ENCODE measurements at places on chromosomes 6 and 20. TPM values are rescaled to one million over a fixed set of nuclear protein-coding genes. Genes with fewer than 3 reads are reported as not detected.

- DNase-seq, result no peak
These were observed 107.0 kb downstream of the ERMARD start for GRCh38 chr6:169858293-169858934.

GRCh38 chr20:41049451-41049850 is 20.8 kb downstream of the TOP1 start:
- no peak for DNase-seq

GRCh38 chr6:56891754-56892153 is 63.2 kb upstream of the BEND6 start:
- DNase-seq, result no peak

GRCh38 chr6:106693418-106693817 is 64.0 kb downstream of the QRSL1 start:
- DNase-seq, result no peak

DNA sequence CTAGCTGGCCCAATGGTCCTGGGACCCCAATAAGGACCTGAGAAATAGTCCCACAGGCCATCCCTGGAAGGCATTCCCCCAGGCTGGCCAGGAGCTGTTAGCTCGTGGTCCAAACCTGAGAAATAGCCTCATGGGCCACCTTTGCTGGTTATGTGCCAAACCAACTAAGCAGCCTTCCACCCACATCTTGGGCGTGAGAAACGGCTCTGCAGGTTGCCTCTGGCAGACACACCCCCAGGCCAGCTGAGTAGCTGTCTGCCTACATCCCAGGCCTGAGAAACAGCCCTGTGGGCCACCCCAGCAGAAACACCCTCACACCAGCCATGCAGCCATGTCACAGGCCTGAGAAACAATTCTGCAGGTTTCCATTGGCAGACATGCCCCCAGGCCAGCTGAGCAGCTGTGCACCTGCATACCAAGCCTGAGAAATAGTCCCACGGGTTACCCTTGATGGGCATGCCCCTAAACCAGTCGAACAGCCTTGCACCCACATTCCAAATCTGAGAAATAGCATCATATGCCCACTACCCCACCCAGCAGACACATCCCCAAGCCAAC is 567.8 kb upstream of the ID4 start:
- no peak for DNase-seq

- peak; percentile 27 for DNase-seq
These were observed 1.6 kb upstream of the DBNDD2 start for GRCh38 chr20:45406260-45407066.

GRCh38 chr20:25253606-25254275 is 5.9 kb downstream of the PYGB start:
- DNase-seq, result no peak

- DNase-seq, result no peak
These were observed 9.1 kb downstream of the TXLNB start for GRCh38 chr6:139282684-139283083.

GRCh38 chr6:11952316-11952715 is 59.8 kb upstream of the HIVEP1 start:
- peak; percentile 35 for DNase-seq

- DNase-seq, result no peak
These were observed 326.4 kb upstream of the MARCKS start for GRCh38 chr6:113530769-113531168.

GRCh38 chr6:164106345-164106769 is 691.8 kb downstream of the QKI start:
- DNase-seq, result no peak

DNA sequence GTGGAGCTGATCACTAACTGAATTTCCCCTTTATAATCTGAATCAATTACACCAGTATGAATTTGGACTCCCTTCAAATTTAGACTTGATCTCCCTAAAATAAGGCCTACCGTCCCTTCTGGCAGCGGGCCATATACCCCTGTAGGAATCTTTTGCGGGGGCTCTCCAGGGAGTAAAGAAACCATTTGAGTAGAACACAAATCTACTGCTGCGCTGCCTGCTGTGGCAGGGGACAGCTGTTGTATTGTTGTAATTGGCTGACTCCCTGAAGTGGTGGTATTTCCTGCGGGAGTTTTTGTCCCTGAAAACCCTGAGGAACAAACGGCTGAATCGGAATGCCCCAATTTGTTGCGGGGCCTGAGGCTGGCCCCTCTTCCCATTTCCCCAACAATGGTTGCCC is 16.0 kb upstream of the PTCRA start:
- DNase-seq, result no peak

DNA sequence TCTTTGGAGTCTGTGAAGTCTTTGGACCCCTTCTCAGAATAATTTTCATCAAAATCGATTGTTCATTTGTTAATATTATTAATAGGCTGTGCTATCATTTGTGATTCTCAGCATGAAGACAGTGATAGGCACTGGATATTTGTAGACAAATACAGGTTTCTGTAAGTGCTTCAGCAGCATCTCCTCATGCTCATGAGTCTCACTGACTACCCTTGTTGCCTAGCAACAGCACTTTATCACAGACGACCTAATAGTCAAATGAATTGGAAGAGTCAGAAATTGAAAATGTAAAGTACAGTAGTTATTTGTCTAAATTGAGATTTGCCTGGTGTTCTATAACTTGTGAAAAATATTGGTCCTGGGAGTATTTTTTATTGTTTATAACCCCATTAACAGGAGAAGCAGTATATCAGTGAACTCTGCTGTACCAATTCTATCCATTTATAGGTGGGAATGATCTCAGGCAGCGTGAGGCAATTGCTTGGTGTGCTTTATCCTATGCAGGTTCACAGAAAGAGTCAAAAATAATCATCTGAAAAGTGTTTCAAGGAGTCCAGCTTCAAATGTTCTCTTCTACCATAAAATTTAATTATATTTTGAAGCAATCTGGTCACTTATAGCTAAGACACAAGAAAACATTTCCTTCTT is 684.6 kb downstream of the RFPL4B start:
- no peak for DNase-seq

- DNase-seq, result no peak
These were observed 249.5 kb upstream of the SULF2 start for GRCh38 chr20:48034751-48035150.

DNA sequence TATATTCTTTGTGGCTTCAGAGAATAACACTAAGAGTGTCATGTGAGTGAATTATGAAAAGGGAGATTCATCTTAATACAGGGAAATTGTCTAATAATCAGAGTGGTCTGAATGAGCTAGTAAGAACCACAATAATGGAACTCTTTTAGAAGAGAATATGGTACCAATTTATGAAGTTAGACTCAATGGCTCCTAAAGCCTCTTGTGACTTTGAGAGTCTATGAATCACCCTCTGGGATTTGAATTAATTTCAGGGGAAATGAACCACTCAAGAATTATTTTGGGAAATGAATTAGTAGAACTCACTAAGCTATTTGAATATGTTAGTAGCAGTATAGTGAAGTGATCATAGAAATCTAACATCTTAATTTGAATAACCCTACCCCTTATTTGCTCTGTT is 14.3 kb downstream of the PCMT1 start:
- no peak for DNase-seq

DNA sequence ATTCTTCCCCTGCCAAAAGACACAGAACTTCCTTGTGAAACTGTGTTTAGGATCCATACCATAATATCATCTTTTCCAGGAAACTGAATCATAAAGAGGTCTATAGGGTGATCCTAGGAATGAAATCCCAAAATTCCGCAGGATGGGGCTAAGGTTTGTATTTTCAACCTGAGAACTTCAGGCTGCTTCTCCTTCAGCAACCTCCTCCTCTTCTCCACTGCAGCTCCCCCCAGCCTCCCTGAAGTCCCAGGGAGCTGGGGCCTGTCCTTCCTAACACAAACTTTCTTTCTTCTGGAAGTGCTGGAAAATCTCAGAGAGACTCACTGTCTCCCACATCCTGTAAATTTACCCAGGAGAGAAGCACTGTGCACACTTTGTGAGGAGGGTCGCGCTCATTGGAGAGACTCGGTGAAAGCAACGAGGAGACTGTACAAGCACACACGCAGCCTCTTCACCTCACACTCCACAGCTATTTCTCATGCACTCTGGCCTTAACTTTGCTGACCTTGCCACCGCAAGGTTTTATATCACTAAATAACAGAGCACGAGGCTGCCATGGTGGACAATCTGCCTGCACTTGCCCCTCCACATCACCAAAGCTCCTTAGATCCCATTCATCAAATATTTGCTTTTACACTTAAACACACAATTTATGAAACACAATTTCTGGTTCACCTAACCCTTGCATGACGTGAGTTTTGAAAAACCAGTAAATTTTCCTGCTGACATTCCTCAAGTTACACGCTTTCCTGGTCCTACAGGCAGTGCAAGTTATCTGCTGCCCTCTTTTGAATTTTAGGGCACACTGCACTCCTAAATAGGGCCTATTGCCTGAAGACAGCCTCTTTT is 14.3 kb downstream of the ID4 start:
- DNase-seq, result peak; percentile 85

GRCh38 chr6:157579467-157580031 is 198.6 kb downstream of the ZDHHC14 start:
- no peak for DNase-seq

- peak; percentile 49 for DNase-seq
These were observed 258.8 kb downstream of the GMPR start for GRCh38 chr6:16496991-16497801.

- DNase-seq, result no peak
These were observed 173.3 kb downstream of the CENPW start for GRCh38 chr6:126513198-126513597.

DNA sequence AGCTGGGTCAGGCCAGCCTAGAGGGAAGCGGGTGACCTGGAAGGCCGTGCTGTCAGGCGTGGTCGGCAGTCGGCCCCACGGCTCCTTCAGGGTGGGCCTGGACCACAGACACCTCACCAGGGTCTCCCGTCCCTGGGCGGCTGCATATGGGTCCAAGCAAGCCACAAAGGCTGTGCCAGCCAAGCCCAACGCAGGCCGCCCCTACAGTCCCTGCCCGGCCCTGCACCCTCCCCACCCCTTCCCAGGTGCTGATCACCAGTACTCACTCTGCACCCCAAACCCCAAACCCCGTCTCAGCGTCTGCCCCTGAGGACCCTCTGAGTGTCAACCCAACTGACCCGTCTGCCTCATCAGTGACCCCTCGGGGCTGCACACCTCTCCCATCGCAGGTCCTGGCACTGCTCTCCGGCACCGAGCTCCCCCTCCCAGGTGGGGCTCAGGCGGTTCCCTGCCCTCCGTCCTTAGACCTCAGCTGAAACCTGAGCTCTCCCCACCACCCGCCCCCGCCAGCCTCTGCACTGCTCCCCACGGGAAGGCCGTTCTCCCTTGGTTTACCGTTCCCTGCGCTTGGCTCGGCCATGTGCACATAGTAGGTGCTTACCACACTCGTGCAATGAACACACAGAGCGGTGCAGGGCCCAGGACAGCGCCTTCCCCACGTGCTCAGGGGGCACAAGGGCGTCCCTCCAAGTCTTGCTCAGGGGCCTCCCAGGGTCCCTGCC is 1.5 kb upstream of the PPDPF start:
- no peak for DNase-seq

DNA sequence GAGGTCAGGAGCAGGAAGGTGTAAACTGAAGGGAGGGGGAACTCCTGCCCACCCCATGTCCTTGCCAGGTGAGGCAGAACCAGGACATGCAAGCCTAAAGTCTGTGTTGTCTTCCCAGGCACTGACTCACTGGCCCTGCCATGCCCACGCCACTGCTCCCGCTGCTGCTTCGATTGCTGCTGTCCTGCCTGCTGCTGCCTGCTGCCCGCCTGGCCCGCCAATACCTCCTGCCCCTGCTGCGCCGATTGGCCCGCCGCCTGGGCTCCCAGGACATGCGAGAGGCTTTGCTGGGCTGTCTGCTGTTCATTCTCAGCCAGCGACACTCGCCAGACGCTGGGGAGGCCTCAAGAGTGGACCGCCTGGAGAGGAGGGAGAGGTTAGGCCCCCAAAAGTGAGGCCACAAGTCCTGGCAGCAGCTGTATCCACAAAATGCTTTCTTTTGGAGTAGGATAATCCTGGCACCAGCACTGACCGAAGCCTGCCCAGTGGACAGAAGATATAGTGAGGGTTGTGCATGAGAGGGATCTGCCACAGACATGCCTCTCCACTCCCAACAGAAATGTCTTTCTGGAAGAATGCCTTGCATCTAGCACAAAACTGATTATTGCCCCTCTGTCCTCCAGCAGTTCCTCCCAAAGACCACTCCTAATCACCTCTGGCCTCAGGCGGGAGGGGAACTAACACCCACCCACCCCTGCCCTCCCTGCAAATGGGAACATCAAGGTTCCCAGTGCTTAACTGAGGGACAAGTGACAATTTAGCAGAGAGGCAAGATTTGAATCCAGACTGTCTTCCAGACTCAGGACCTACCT is 812 bp downstream of the MYMX start:
- DNase-seq, result peak; percentile 64

DNA sequence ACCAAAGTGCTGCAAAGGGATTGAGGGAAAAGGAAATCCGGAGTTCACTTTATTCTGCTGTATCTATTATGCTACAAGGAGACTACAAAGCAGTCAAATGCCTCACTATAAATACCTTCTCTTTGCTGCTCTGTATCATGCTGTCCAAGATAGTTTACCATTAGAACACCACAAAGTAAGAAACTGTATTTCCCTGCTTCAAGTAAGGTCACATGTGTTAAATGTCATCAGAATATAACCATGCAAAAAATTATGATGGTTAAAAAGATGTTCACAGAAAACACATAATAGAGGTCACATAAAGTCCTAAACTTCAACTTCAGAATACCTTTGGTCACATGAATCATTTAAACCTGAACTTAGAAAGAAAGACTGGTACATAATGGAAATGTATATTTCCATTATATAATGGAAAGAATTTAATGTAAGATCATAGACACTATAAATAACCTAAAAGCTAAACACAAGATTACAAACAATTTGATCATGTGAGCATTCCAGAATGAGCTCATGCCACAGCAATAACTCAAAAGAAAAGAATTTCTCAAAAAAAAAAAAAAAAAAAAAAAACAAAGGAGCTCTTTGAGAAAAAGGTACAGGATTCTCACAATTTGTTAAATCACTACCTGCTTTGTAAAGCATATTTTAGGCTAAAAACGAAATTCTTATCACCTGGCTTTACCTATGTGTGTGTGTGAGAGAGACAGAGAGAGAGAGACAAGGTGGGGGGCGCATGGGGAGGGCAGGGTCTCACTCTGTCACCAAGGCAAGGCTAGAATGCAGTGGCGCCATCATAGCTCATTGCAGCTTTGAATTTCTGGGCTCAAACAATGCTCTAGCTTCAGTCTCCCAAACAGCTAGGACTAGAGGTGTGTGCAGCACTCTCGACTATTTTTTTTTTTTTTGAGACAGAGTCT is 58.7 kb downstream of the KIF13A start:
- DNase-seq, result peak; percentile 12

EPHA7 gene
- 6.7 TPM for total RNA-seq

TREM2 gene
- 11.6 TPM for total RNA-seq

BFSP1 gene
- total RNA-seq, result 2.9 TPM

DEFB126 gene
- total RNA-seq, result not detected

MRAP2 gene
- 4.1 TPM for total RNA-seq

SLC22A1 gene
- 1.7 TPM for total RNA-seq

FAM83D gene
- 5.3 TPM for total RNA-seq

BACH2 gene
- 7.9 TPM for total RNA-seq

OGFRL1 gene
- 22.4 TPM for total RNA-seq

MC3R gene
- total RNA-seq, result not detected

GNRH2 gene
- total RNA-seq, result not detected

C6orf136 gene
- 11.8 TPM for total RNA-seq

MUCL3 gene
- 2.4 TPM for total RNA-seq
